ENCODE measurements at places on chromosomes 6 and 20.
A peak's percentile ranks its signal among the peaks of the same experiment; 100 is the strongest.

GRCh38 chr6:143682805-143683204 lies 5.0 kb downstream of the PHACTR2 start:
- DNase-seq: no peak

DNA sequence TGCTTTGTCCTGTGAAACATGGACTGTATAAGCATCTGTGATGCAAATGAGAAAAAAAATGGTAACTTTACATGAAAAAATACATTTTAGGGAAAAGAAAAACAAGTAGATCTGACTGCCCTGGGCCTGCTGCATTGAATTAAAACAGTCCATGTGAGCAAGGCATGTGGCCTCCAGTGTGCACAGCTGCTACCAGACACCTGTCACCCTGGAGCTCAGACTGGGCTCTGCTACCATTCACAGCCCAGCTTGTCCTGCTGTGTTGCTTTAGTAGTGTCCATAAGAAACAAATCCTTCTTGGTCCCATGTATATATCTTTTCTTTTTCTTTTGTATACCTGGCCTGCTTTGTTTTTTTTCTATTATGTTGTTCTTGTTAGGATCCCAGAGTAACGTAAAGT lies 315.9 kb downstream of the NKAIN2 start:
- DNase-seq: no peak

DNA sequence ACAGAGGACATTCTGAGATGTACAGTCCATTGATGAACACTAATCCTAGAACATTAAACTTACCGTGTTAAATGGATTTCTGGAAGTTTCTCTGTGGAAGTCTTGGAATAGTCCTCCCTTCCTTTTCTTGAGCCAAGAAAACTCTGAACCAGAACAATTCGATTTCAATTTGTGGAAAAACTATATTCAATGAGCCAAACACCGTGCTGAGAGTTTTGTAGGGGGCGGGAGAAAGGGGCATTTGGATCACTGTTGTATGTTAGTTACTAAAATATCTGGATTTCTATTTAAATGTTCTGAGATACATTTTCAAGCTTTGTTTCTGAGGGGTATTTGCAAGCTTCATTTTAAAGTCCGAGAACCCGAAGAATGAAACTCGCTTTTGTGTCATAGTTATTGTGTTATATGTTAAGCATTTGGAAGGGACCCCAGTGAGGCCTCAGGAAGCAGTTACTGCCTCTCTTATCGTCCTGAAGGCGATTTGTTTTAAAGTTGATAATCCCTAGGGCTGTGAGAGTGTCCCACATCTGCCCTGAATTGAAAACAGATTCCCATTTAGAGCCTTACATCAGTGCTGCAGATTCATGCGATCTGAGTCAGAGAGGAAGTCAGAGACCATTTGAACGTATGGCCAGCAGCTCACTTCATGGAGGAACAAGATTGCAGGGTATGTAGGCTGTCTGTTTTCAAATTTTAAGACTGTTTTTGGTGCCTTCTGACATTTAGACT lies 70.8 kb upstream of the SASH1 start:
- peak; percentile 94 for DNase-seq

- DNase-seq: no peak
These were observed 291.4 kb downstream of the QKI start for GRCh38 chr6:163705923-163706322.

GRCh38 chr6:94367316-94367715 lies 948.0 kb upstream of the EPHA7 start:
- DNase-seq: no peak

- DNase-seq: no peak
These were observed 111.6 kb upstream of the EYA4 start for GRCh38 chr6:133129556-133129955.

GRCh38 chr6:156955494-156956183 lies 178.5 kb downstream of the ARID1B start:
- DNase-seq: no peak

- DNase-seq: no peak
These were observed 61.4 kb upstream of the BMP2 start for GRCh38 chr20:6705926-6706548.

DNA sequence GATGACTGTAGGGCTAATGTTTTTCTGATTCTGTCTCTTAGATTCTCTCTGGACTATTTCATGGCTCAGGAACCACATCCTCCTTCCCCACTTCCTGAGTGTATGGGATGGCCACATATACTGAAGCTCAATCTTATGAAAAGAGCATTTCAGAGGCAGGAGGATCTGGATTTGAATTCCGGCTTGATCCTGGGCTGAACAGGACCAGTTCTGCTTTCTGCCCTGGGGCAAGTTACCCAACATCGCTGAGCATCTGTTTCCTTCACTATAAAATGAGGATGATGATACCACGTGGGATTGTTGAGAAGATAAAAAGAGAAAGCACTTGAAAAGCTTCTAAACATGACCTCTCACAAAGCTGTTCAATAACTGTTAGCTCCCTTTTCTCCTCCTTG lies 168.4 kb upstream of the TNFAIP3 start:
- peak; percentile 47 for DNase-seq

GRCh38 chr6:18317850-18318249 lies 53.5 kb upstream of the DEK start:
- DNase-seq: no peak

DNA sequence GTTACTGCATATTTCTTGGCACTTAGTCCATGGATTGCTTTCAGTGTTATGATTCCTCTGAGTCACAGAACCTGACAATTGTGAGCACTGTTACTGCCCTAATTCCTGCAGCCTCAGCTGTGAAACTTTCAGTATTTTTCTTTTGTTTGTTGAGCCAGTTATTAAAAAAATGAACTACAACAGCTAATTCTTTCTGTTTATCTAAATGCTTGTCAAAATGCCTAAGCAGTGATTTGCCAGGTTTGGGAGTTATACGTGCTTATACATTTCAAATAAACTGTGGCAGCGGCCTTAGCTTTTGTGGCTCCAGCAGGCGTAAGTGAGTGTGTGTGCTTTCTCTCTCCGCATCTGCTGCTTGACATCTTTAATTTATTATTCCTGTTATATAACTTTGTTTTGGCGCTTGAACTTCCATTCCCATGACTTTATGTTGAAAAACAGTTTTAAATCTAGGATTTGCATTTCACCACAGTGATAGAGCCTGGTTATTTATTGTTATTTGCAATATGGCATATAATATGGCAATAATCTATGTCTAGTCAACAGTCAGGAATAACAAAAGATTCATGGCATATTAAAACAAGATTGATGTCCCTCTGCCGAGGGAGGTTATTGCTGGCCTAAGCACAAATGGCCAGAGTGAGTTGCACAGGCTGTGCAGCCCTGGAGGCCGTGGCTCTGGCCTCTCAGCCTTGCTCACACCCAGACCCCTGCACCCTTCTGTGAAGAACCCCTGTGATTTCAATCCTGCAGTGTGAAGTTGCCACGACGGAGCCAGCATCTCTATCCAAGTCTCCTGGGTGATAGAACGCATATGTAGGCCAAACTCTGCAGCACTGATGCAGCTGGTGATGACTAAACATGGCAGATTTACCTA lies 303.4 kb downstream of the THBS2 start:
- DNase-seq: no peak

DNA sequence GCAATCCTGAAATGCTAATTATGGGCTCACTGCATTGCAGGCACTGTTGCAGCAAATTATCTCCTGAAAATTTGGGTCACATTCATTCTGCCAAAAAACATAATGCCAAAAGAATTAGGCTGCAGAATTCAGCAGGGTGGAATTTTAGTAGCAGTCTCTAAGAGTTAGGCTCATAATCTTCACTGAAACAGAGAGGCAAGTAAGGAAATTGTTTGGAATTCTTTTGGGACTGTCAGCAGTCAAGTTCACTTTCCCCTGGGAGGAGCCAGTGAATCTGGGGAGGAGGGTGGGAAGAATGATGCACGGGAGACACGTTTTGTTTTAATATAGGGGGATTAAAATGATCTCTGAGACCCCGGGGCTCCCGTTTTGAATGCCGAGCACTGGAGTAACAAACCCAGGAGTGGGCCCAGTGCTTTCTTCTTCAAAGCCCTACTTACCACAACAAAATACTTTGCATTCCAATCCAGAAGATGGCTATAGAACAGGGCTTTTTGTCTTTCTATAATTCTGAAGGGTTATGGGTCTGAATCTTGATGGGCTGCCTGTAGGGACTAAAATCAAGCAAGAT lies 44.7 kb downstream of the SOBP start:
- no peak for DNase-seq

DNA sequence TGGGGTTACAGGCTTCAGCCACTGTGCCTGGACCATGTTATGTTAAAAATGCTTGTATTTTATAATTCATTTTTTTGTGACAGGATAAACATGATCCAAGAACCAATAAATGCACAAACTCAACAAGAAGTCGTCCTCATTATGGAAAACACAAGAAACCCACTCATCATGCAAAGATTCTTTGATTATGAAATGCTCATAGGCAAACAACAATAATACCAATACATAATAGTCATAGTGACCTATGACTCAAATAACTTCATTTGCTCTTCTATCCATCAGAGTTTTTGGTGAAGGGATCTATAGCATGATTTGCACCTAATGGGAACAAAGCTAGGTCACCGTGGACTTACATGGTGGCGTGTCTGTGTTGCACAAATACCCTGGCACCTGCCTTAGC lies 217.1 kb upstream of the THEMIS start:
- peak; percentile 7 for DNase-seq

GRCh38 chr20:11718474-11719094 lies 199.1 kb upstream of the BTBD3 start:
- no peak for DNase-seq

DNA sequence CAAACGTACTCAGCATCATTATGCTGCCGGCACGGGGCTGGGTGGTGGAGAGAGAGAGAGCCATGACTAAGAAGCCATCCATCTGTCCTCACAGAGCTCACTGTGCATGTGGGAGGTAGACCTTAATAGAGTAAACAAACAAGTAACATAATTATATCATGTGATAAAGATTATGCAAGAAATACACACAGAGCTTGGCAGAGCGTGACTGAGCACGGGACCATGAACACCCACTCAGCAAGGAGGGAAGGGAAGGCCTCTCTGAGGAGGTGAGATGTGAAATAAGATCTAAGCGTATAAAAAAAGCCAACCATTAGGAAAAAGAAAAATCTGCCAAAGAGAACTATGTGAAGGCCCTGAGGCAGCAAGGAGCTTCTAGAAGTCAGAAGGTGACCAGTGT lies 207.5 kb downstream of the PTPRT start:
- no peak for DNase-seq

DNA sequence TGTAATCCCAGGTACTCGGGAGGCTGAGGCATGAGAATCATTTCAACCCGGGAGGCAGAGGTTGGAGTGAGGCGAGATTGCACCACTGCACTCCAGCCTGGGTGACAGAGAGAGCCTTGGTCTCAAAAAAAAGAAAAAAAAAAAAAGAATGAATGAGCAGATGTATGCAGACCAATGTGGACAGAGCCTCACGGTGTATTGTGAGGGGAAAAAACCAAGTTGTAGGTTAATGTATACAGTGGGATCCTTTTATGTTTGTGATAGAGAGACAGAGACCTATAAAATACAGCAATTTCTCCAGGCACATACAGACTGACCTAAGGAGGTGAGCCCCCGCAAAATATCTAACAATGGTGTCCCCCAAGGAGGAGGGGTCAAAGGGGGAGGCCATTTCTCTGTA lies 11.7 kb downstream of the TGM2 start:
- DNase-seq: no peak

DNA sequence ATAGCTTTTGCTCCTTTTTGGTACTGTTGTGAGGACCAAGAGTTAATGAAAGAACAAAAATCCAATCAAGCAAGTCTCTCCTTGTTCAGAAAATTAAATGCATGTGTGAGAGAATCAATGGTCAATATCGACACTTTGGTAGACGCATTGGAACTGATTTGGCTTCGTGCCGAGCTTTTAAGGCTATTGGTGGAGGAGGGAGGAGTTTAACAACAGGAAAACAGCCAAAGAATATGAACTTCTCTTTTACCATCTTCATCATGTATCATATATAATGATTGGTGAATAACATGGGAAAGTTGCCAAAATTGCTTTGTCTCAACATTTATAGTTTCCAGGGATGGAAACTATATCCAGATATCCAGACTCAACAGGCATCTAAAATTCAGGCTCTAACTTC lies 266.5 kb upstream of the CITED2 start:
- DNase-seq: no peak

- DNase-seq: no peak
These were observed 41.1 kb upstream of the OPN5 start for GRCh38 chr6:47740714-47741113.

- DNase-seq: peak; percentile 60
These were observed 111.2 kb upstream of the MMS22L start for GRCh38 chr6:97394160-97394748.

Data from EL (cell line).